ENCODE measurements at places on chromosomes 11 and 22. TPM values are rescaled to one million over a fixed set of nuclear protein-coding genes. Genes with fewer than 3 reads are reported as not detected.

- no peak for DNase-seq
Observed at GRCh38 chr22:50739894-50740293, 1.9 kb downstream of the ACR start.

- no peak for DNase-seq
Observed at GRCh38 chr11:7691759-7692350, 14.4 kb downstream of the OVCH2 start.

DNA sequence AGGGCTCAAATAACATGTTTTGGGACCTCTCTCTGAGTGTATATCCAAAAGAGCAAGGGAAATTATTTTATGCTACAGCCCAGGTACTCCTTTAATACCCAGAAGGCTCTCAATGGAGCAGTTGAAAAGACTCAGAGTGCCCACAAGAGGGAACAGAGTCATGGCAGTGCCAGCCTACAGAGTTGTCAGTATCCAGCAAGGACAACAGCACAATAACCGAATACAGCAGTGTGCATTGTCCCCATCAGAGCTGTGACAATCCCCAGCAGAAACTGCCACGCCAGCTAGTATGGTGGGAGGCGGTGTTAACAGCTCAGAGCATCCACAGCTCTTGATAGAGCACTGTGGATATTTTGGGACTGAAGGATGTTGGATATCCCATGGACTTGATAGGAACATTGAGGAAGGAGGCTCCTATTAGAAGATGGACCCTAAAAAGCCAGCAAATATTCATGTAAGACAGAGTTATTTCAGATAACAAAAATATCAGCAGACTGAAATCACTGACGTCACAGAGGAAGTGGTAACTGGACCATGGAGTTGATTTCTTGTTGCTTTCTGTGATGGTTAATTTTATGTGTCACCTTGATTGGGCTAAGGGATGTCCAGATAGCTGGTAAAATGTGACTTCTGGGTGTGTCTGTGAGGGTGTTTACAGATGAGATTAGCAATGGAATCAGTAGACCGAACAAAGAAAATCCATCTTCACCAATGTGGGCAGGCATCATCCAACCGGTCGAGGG is 17.7 kb upstream of the PAFAH1B2 start:
- no peak for DNase-seq

GRCh38 chr11:109349276-109350080 is 72.5 kb upstream of the C11orf87 start:
- no peak for DNase-seq

- peak; percentile 5 for DNase-seq
Observed at GRCh38 chr22:50058906-50059880, 1.1 kb upstream of the TTLL8 start.

- DNase-seq, result no peak
Observed at GRCh38 chr11:35852056-35852455, 91.8 kb upstream of the LDLRAD3 start.

DNA sequence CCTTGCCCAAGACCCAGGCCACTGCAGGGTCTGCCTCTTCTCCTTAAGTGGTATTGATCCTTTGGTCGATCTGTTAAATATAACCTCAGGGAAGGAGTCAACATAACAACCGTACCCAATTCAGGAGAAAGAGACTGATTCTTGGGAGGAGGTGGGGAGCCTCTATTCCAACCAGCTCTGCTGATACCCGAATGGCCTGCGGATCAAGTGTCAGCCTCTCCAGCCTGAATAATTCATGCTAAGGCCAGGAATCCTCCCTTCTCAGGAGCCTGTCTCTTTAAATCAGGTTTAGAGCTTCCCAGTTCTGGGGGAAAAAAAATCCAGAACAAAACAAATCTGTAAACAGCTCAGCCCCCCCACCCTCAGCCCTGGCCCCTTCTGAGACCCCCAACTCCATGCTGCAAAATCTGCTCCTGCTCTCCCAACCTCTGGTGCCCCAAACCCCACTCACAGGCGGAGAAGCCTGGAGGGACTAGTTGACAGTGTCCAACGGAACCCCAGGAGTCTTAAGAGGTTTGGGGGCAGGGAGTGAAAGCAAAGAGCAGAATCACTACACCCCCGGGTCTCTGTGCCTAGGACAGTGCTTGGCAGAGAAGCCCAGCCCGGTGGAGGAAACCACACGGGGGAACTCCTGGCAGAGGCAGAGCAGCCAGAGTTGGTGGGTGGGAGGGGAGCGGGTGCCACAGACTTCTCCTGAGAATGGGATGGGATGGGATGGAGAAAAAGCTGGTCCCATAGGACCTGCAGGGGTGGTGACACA is 863 bp upstream of the TPBGL start:
- no peak for DNase-seq

DNA sequence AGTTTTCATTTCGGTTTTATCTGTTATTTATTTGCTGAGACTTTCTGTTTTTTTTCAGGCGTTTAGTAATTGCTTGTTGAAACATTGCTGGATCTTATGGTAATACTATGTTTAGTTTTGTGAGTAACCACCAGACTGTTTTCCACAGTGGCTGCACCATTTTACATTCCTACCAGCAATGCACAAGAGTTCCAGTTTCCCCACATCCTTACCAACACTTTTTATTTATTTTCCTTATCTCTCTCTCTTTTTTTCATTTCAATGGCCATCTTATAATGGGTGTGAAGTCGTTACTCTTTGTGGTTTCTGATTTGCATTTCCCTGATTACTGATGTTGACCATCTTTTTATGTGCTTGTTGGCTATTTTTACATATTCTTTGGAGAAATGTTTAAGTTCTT is 23.7 kb downstream of the USP47 start:
- DNase-seq, result no peak

GRCh38 chr11:73637012-73637411 is 9.4 kb upstream of the PLEKHB1 start:
- DNase-seq, result no peak

DNA sequence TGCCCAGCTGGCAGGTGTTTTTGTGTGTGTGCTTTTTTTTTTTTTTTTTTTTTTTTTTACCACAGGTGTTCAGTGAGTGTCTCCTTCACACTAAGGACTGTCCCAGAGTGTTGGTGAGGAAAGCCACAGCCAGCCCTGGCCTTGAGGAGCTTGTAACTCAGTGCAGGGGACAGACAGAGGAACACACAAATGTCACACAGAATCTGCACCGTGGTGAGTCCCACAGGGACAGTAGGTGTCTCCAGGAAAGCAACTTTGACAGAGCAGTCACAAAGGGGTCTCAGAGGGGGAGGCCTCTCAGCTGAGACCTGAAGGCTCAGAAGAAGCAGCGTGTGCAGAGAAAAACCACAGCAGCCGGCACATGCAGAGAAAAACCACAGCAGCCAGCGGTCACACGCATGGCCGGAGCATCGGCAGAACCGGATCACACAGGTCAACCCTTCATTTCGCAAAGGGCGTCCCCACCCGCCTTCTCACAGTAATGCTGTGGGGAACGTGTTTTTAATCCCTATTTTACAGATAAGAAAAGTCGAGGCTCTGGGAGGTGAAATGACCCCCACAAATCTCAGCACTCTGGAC is 101.7 kb upstream of the PRR5 start:
- no peak for DNase-seq

DNA sequence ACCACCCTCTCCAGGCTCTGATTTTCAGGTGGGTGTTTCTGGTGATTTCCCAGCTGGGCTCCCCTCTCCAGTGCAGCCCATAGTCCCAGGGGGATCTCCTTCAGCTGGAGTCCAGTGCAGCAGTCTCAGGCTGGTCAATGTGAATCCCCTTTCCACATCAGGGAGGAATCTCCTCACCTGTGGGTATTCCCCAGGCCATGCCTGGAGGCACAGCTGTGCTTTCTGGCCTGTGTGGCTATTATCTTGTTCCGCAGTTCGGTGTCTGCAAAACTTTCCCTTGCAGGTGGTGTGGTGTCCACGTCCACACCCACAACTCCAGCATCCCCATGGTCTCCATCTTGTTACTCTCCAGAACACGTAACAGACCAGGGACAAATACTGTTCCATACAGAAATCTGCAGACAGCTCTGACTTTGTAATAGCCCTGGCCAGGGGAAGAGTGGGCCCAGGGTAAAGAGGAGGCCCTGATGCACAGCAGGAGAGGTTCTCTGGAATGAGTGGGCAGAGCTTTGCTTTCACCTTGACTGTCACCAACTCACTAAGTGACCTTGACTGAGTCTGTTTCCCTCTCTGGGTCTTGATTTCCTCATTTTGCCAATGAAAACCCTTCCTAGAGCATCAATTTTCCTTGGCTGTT is 183.2 kb downstream of the CSNK2A3 start:
- no peak for DNase-seq

DNA sequence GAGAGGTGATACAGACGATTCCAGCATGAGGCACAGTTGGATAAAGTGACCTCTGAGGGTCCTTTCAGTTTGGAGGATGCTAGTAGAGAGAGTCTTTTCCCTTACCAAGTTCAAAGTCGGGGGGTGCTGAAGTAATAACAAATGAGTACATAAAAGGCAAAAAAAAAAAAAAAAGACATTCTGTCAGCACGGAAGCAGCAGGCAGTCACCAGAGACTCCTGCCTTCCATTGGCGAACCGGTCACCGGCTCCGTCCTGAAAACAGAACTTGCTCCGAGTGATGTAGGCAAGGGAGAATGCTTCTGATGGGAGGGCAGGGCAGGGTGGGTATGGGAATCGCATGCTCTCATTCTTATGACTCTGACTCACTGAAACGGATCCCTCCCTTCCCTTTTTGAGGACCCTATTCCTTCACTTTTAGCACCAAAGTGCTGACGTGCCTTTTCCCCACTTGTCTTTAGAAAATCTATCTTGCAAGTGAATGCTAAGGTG is 65.9 kb downstream of the PRR5L start:
- no peak for DNase-seq

DNA sequence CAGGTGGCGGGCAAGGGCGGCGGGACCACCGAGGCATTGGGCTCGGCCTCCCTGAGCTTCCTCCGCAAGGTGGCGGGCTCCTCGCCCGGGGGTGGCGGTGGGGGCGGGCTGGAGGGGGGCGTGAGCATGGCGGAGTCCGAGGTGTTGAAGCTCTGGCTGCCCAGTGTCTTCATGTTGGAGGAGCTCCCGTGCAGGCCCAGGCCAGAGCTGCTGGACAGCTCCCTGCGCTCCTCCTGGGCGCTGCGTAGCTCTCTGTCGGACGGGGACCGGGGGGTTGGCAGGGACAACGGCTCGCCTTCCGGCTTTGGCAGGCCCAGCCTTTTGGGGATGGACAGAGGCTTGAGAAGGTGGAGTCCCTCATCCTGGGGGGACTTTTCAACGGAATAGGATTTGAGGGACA is 43.9 kb upstream of the BID start:
- DNase-seq, result no peak

GRCh38 chr11:60880643-60881282 is 13.4 kb downstream of the ZP1 start:
- no peak for DNase-seq

- DNase-seq, result no peak
Observed at GRCh38 chr11:70577258-70577603, 178.9 kb downstream of the CTTN start.

DNA sequence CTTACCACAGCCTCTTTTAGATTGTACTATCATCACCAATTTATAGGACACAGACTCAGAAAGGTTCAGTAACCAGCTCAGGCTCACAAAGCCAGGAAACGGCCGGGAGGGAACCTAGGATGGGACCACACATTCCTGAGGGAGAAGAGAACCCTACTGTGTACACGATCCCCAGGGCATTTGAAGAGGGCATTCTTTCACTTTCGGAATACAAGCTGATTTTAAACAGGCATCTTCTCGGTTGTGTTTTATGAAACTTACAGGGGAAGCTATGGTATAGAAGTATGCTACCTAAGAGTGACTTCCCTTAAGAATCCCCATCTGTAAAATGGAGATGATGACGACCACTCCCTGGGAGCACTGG is 19.0 kb downstream of the SMCO4 start:
- no peak for DNase-seq

DNA sequence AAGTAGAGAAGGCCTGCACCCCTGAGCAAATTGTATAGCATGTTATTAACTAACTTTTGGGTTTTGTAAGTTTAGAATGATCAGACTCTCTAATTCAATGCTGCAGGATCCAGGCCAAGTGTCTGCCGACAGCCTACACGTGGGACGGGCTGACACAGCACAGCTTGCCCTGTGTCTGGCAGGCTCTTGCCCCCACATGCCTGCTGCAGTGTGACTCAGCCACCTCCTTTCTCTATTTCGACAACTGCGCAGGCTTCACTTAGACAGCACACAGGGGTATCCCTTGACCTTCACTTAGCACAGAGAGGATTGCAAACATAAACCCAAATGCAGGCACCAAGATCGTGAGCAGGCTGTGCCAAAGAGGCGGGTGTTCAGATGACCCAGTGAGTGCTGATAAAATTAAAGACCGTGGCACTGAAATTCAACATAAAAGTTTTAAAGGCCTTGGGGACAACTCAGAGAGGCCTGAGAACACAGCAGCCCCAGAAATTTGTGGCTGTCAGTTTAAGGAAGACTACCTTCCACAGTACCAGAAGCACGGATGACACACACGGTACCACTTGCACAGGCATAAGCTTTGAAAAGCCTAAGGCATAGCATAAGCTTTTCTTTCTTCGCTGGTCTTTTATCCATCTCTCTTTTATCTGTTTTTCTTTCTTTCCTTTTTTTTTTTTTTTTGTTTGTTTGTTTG is 37.8 kb downstream of the SCN3B start:
- DNase-seq, result peak; percentile 17

The FAM111A gene
- 93.6 TPM for total RNA-seq

The PNPLA5 gene
- total RNA-seq, result not detected

The OR8A1 gene
- total RNA-seq, result not detected

The VPS26B gene
- total RNA-seq, result 33.6 TPM

The TMA7B gene
- total RNA-seq, result 0.26 TPM

The POU2AF2 gene
- not detected for total RNA-seq

The OR52H1 gene
- 2.2 TPM for total RNA-seq

All from urinary bladder (tissue), 4 donors.